Sigmoid colon (tissue), 7 donors: ENCODE measurements at places on chromosomes 1 and 21. TPM values are rescaled to one million over a fixed set of nuclear protein-coding genes. Genes with fewer than 3 reads are reported as not detected.

DNA sequence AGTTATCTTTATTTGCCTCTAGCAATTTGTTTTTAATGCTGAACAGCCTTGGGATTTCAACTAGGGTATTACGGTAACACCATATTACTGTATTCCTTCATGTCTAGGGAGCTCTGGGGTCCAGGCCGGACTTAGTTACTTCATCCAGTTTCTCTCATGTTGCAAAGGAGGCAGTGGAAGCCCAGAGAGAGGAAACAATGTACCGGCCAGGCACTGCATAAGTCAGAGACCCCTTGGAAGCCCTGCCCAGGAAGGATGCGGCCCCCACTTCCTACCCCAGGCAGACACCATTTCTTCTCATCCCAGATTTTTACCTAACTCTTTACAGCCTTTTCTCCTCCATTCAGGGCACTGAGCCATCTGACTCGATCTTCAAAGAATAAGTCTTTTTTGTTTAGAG is 32.5 kb downstream of the TRABD2B start:
- no peak for DNase-seq
- no peaks in the 10 kb centered on the region for H3K36me3 ChIP-seq
- no peaks in the 10 kb centered on the region for H3K27me3 ChIP-seq
- peaks cover 18% of the 10 kb centered on the region for H3K4me1 ChIP-seq
- H3K4me3 ChIP-seq = no peak overlapping the region

- no peak overlapping the region for H3K27ac ChIP-seq
- no peak for DNase-seq
- H3K4me1 ChIP-seq = no peaks in the 10 kb centered on the region
- no peaks in the 10 kb centered on the region for H3K27me3 ChIP-seq
- H3K36me3 ChIP-seq = no peaks in the 10 kb centered on the region
- H3K4me3 ChIP-seq = no peak overlapping the region
These were observed 264.0 kb downstream of the NUF2 start for GRCh38 chr1:163585796-163586195.

DNA sequence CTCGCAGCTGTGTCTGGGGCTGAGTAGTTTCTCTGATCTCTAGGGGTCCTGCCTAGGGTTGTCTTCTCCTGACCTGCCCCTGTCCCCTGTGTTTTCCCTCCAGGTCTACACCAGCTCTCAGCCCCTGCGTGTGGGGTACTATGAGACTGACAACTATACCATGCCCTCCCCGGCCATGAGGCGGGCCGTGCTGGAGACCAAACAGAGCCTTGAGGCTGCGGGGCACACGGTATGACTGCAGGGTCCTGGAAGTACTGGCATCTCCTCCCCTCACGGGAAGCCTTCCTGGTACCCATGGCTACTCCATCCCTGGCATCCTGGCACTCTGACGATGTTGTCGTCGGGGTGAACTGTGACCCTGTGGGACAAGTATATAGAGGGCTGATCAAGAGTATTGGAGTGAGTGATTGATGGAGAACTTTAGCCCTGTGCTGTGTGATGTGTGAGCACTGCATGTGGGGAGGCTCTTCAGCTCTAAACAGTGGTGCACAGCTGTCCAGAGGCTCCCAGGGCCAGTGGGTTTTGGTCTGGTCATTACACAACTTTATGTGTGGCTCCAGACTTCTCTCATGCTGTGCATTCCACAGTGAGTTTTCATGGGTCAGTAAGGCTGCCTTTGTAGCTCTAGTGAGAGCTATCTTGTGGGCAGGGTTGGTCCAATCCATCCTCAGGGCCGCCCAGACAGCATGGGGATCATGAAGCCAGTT is 14.4 kb downstream of the FAAH start:
- H3K36me3 ChIP-seq = no peaks in the 10 kb centered on the region
- no peak for DNase-seq
- H3K27ac ChIP-seq = no peak overlapping the region
- no peaks in the 10 kb centered on the region for H3K27me3 ChIP-seq
- no peak overlapping the region for H3K4me3 ChIP-seq
- peaks cover 8% of the 10 kb centered on the region for H3K4me1 ChIP-seq

TRMT1L gene
- 18.6 TPM for total RNA-seq

C8A gene
- total RNA-seq = not detected

DNA sequence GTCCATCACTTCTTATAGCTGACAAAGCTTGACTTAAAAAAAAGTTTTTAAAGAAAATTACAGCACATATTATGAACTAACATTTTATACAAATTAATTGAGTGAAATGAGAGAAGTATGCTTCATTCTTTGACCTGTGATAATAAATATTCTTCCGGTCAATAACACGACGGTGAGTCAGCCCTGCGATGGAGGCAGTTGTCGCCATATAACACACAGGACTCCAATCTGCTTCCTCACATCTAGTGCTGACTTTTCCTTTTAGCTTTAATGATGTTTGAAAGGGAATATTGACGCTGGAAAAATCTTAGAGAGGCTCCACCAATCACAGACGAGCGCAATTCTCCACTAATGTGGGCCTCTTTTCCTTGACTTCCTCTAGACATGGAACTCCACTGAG is 166.9 kb upstream of the C1orf21 start:
- no peak overlapping the region for H3K4me3 ChIP-seq
- peaks cover 4% of the 10 kb centered on the region for H3K4me1 ChIP-seq
- H3K27ac ChIP-seq = no peak overlapping the region
- no peaks in the 10 kb centered on the region for H3K36me3 ChIP-seq
- H3K27me3 ChIP-seq = no peaks in the 10 kb centered on the region

- no peaks in the 10 kb centered on the region for H3K4me1 ChIP-seq
- peaks cover 9% of the 10 kb centered on the region for H3K27me3 ChIP-seq
- no peak for DNase-seq
- H3K27ac ChIP-seq = no peak overlapping the region
- H3K4me3 ChIP-seq = no peak overlapping the region
These were observed 63.6 kb upstream of the ZC3H12A start for GRCh38 chr1:37410815-37411214.

DNA sequence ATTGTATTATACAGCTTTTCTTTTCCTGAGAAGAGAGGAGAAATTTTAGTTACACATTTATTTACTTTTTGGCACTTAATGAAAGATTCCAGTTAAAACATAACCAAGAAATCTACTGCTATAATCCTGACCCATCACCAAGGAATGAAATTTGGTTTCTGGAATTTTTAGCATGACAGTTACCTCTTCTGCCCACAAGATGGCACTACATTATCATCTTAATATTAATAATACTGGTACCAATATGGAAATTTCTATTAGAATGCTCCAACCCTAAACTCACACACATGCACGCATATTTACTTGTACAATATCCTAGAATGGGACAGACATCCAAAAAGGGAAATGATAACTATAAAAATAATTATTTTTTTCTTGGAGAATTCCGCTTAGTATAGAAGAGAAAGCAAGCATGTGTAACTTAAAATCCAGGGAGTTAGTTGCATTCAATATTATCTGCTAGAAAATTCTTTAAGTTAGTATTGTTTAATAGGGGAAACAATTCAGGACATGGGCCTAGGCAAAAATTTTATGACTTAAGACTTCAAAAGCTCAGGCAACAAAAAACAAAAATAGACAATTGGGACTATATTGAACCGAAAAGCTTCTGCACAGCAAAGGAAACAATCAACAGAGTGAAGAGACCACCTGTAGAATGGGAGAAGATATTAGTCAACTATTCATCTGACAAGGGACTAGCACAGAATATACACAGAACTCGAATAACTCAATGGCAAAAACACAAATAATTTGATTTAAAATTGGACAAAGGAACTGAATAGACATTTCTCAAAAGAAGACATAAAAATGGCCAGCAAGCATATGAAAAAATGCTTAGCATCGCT is 37.4 kb downstream of the MAP3K21 start:
- H3K4me3 ChIP-seq = no peak overlapping the region
- DNase-seq = no peak
- no peaks in the 10 kb centered on the region for H3K27me3 ChIP-seq
- no peak overlapping the region for H3K27ac ChIP-seq

S100A7A gene
- not detected for total RNA-seq
